ENCODE measurements at places on chromosomes 5 and 9. TPM values are rescaled to one million over a fixed set of nuclear protein-coding genes. Genes with fewer than 3 reads are reported as not detected.

DNA sequence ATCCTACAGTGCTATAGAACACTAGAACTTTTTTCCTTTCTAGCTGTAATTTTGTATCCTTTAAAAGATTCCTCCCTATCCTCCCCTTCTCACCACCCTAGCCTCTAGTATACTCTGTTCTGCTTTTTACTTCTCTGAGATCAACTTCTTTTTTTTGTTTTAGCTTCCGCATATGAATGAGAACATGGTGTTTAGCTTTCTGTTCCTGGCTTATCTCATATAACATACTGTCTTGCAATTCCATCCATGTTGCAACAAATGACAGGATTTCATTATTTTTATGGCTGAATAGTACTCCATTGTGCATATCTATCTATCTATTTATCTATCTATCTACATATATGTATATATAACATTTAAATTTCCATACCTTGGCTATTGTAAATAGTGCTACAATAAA lies 126.0 kb upstream of the MAN2A1 start:
- no peak for DNase-seq
- no peak overlapping the region for H3K4me3 ChIP-seq

DNA sequence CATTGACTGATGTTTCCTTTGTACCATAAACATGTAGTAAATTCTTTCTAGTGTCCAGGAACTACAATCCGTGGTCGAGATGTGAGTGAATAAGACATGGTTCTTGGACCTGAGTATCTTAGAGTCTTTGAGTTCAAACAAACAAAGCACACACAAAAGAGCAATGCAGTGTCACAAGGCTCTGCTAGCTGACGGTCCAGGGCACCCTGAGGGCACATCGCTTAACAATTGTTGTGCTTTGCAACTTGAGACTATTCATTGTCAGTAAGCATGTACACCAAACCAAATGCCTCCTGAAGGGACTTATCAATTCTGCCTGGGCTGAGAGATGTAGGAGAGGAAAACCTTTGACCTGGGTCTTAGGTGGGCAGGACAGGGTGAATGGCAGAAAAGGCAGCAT lies 84.8 kb downstream of the CAMK4 start:
- H3K4me3 ChIP-seq, result no peak overlapping the region
- H3K27me3 ChIP-seq, result no peaks in the 10 kb centered on the region
- no peak for DNase-seq
- H3K4me1 ChIP-seq, result no peaks in the 10 kb centered on the region
- H3K36me3 ChIP-seq, result no peaks in the 10 kb centered on the region

The ENG gene
- total RNA-seq, result 130 TPM

The POU5F2 gene
- total RNA-seq, result 3.2 TPM

GRCh38 chr9:22238809-22239684 lies 207.6 kb upstream of the DMRTA1 start:
- no peak for DNase-seq
- no peak overlapping the region for H3K4me3 ChIP-seq
- H3K36me3 ChIP-seq, result no peaks in the 10 kb centered on the region
- H3K27ac ChIP-seq, result no peak overlapping the region

GRCh38 chr9:89661391-89661949 lies 56.7 kb downstream of the GADD45G start:
- no peaks in the 10 kb centered on the region for H3K27me3 ChIP-seq
- H3K4me1 ChIP-seq, result peaks cover 84% of the 10 kb centered on the region
- peak overlapping the region; percentile 44 for H3K4me3 ChIP-seq

- H3K4me1 ChIP-seq, result no peaks in the 10 kb centered on the region
- H3K27me3 ChIP-seq, result no peaks in the 10 kb centered on the region
- no peak overlapping the region for H3K4me3 ChIP-seq
- H3K27ac ChIP-seq, result no peak overlapping the region
- DNase-seq, result no peak
- no peaks in the 10 kb centered on the region for H3K36me3 ChIP-seq
Measured at GRCh38 chr5:31329715-31330114, 136.2 kb downstream of the CDH6 start.

- H3K4me3 ChIP-seq, result no peak overlapping the region
- DNase-seq, result no peak
- no peaks in the 10 kb centered on the region for H3K27me3 ChIP-seq
- no peaks in the 10 kb centered on the region for H3K36me3 ChIP-seq
Measured at GRCh38 chr5:165015547-165015946, 1510.1 kb downstream of the MAT2B start.

- no peak overlapping the region for H3K4me3 ChIP-seq
- H3K36me3 ChIP-seq, result no peaks in the 10 kb centered on the region
- H3K4me1 ChIP-seq, result peaks cover 6% of the 10 kb centered on the region
- DNase-seq, result no peak
- no peak overlapping the region for H3K27ac ChIP-seq
Measured at GRCh38 chr9:93236541-93237206, 52.7 kb downstream of the WNK2 start.

GRCh38 chr9:120569556-120569955 lies 10.4 kb downstream of the CDK5RAP2 start:
- peaks cover 45% of the 10 kb centered on the region for H3K36me3 ChIP-seq
- DNase-seq, result no peak
- no peak overlapping the region for H3K27ac ChIP-seq
- H3K4me1 ChIP-seq, result no peaks in the 10 kb centered on the region
- H3K27me3 ChIP-seq, result no peaks in the 10 kb centered on the region
- H3K4me3 ChIP-seq, result no peak overlapping the region

DNA sequence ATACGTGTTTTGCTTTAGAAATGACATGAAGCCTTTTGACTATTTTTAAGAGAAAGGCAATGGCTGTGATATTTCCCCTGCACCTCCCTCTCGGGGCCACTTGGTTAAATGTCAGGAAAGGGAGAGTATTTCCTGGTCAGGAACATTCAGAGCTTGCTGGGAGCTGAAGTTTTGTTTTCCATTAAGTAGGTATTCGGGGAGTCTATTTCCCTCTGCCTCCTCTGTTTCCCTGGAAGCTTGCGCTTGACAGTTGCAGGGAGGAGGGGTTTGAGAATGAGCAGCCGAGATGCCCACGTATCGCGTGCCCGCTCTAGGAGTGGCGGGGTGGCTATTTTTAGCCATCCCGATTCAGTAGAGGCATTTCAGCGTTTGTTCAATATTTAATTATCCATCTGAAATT lies 6.7 kb downstream of the DAB2IP start:
- no peaks in the 10 kb centered on the region for H3K27me3 ChIP-seq
- no peak for DNase-seq
- H3K4me3 ChIP-seq, result no peak overlapping the region
- no peaks in the 10 kb centered on the region for H3K36me3 ChIP-seq

- H3K27me3 ChIP-seq, result no peaks in the 10 kb centered on the region
Measured at GRCh38 chr5:68999181-68999580, 94.6 kb upstream of the SLC30A5 start.

The ZNF483 gene
- total RNA-seq, result 8.8 TPM

- DNase-seq, result no peak
- no peaks in the 10 kb centered on the region for H3K36me3 ChIP-seq
- peaks cover 18% of the 10 kb centered on the region for H3K4me1 ChIP-seq
- peak overlapping the region; percentile 47 for H3K4me3 ChIP-seq
- no peaks in the 10 kb centered on the region for H3K27me3 ChIP-seq
- H3K27ac ChIP-seq, result no peak overlapping the region
Measured at GRCh38 chr9:136820971-136821825, 13.4 kb downstream of the RABL6 start.

- no peaks in the 10 kb centered on the region for H3K36me3 ChIP-seq
- peaks cover 27% of the 10 kb centered on the region for H3K4me1 ChIP-seq
Measured at GRCh38 chr9:125631391-125632085, 75.5 kb downstream of the MAPKAP1 start.

All from vagina (tissue), 2 donors.